ENCODE measurements at places on chromosomes 1 and 21.

- DNase-seq = no peak
Measured at GRCh38 chr1:32758795-32759430, 56.3 kb upstream of the SYNC start.

- no peak for DNase-seq
Measured at GRCh38 chr1:21869620-21870121, 57.6 kb downstream of the LDLRAD2 start.

- DNase-seq = no peak
Measured at GRCh38 chr1:150015651-150016131, 5.2 kb upstream of the OTUD7B start.

DNA sequence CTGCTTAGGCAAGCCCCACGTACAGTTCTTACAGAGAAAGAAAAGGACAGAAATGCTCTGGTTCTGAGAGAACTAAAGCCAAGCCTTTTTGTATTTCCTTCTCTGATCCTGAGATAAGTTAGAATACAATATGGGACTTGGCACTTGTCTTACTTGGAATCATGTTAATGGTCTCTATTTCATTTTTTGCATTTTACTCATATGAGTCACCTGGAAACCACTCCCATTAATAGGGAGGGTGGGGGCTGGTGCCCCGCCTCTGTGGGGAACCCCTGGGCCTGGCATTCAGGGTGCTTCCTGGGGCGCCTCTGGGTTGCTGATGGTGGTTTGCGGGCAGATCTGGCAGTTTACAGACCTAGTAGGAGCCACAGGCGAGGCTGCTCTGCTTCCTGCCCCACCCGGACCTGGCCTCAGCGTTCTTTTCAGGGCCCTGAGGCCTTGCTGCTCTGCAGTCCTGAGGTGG is 26.7 kb downstream of the TSPAN2 start:
- DNase-seq = peak; percentile 47

GRCh38 chr1:65330021-65330420 is 20.7 kb downstream of the DNAJC6 start:
- DNase-seq = no peak

DNA sequence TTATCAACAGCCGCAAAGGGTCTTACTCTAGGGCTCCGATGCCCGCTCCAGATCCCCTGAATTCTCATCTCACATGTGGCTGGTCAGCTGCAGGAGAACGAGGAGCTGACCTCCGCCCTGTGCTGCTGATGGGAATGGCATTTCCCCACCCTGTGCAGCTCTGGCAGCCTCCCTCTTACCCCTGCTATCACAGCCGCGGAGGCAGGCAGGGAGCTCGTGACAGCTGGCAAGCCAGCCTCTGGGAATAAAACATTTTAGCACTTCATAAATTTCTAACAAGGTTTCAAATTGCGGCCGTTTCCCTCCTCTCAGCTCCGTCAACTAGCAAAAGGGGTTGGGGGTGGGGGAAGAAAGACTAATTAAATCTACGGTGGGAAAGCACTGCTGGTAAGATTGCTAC is 81.1 kb downstream of the DSCAM start:
- no peak for DNase-seq

DNA sequence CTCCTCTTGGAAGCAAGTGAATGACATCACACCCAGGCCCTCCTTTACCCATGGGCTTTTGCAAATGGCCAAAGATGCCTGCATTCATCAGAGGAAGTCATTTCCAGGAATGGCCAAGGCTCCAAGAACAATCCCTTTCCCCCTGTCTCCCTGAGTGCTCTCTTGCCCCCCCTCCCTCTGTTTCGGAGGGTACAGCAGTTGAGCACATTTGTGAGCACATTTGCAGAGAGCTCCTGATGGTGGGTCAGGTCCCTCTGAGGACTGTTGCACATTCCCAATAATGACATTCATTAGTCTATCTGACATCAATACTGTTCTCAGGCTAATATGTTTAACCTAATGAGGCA is 113.4 kb downstream of the MATN1 start:
- no peak for DNase-seq

DNA sequence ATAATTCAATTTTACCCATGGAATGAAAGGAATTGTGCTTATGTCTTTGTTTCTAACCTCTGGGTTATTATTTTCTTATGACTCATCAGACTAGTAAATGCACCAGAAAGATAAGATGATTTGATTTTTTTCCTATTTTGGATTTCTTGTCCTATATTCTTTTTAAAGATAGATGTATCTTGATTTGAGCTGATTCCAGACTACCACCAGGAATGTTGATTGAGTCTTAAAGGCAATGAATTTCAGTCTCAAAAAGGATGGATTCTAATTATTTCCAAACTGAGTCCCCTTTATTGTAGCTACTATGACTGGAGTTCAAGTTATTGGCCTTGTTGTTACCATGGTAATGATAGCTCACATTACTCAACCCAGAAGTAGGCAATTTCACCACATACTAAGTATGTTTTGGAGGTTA is 95.8 kb upstream of the RGS4 start:
- DNase-seq = no peak

DNA sequence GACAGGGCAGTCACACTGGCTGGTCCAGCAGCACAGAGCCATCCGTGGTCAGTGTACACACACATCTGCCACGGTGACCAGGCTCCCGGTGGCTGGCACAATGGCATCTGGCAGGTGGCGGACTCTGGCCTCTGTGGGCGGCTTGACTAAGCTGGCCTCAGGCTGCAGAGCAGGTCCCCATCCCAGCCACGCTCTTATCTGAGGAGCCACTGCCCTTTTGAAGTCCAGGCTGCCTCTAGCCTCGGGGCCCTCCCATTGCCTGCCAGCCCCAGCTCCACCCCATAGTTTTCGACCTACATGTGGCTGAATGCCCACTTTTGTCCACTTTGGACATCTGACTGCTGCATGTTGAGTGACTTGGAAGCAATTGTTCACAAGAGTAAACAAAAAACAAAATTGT is 29.9 kb upstream of the EDN2 start:
- DNase-seq = no peak

- no peak for DNase-seq
Measured at GRCh38 chr1:100443811-100444571, 91.7 kb downstream of the CDC14A start.

DNA sequence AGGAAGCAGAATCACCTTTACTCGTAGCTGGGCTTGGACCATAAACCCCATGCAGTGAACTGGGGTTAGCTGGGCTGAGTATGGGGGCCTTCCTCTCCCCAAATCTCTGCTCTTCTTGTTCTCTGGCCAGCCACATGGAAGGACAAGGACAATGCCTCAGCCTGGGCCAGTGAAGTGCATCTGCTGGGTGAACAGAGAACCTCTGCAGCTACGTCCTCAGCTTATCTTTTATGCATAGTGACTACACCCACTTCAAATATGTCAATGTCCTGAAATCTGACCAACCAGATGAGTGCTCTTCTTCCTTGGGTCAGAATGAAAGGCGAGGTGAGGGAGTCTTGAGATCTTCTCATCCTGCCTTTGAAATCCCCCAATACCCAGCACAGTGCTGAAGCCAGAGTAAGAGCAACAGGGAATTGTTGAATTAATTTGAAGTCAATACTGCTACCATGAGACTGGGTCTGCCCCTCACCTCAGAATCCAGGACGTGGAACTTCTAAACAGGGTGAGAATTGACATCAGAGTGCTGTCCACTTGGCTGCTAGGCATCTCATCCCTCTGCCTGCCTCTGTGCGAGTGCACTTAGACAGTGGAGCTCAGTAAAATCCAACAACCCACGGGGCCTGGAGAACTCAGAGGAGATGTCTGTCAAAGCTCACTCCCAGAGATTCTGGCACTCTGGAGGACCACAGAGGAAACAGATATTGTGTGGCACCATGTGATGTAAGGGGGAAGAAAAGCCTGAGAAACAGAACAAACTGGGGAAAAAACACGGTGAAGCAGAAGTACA is 99.0 kb downstream of the IER5 start:
- no peak for DNase-seq

GRCh38 chr1:34292472-34292871 is 115.8 kb downstream of the C1orf94 start:
- no peak for DNase-seq

GRCh38 chr1:48726557-48727215 is 50.0 kb downstream of the BEND5 start:
- DNase-seq = no peak

- no peak for DNase-seq
Measured at GRCh38 chr1:83718338-83718737, 280.6 kb downstream of the TTLL7 start.

- no peak for DNase-seq
Measured at GRCh38 chr1:187051618-187052232, 223.0 kb downstream of the PLA2G4A start.

GRCh38 chr21:33308586-33309490 is 15.9 kb upstream of the IFNAR1 start:
- DNase-seq = no peak

- DNase-seq = no peak
Measured at GRCh38 chr1:8652467-8653046, 164.9 kb downstream of the RERE start.

DNA sequence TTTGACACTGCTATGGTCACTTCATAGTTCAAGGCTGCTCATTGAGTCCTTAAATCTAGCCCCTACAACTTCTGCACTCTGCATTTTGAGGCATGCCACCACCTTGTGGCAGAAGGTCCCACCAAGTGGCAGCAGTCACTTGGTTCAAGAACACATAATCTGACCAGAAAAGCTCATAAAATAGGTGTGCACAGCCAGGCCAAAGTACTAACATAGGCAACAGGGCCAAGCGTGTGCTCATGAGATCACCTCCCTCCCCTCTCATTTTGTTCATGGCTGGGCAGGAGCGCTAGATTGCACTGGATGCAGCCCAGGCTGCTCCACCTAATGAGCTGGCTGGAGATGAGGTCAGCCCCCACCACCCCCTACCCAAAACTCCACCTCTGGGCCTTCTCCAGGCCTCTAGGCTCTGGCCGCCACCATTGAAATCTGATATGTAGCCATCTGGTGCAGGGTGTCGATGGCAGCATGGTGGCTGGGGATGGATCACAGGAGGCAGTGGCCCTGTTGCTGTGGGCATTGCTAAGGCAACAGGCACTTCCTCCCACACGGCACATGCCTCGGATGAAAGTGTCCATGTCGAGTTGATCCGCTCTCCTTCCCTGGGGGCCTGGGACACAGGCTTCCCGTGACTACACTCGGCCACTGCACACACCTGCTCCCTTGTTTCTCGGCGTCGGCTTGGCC is 193.2 kb downstream of the TRABD2B start:
- DNase-seq = no peak

DNA sequence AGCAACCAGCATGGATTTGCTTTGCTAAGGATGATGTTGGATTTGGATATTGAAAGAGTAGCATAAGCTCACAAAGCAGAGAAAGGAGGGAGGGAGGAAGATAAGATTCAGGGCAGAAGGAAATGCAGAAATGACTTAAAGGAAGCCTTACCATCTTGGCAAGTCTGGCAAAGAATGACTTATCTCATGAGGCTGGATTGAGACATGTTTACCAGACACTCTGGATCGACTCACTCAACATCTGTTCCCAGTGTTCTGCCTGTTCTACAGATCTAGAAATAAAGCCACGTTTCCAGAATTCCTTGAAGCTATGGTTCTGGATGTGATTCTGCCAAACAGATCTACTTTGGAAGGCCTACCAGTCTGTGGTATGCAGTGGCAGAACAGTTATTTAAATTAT is 38.8 kb upstream of the CTBS start:
- no peak for DNase-seq

GRCh38 chr1:246270236-246270635 is 236.8 kb downstream of the SMYD3 start:
- DNase-seq = no peak

- no peak for DNase-seq
Measured at GRCh38 chr1:55943721-55944435, 635.5 kb downstream of the PLPP3 start.

DNA sequence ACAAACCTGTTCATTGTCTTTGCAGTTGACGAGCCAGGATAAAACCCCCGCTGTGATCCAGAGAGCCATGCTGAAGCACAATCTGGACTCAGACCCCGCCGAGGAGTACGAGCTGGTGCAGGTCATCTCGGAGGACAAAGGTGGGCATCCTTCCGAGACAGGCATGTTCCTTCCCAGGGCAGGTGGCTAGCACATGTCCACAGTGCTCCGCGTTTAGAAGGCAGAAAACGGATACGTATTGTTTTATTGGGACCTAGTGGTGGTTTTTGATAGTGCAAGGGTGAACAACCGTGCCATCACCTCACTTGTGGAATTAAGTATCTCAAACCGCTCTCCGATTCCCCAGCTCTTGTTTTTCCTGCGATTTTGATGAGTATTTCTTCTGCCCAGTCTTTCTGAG is 115.3 kb downstream of the COLGALT2 start:
- DNase-seq = no peak

DNA sequence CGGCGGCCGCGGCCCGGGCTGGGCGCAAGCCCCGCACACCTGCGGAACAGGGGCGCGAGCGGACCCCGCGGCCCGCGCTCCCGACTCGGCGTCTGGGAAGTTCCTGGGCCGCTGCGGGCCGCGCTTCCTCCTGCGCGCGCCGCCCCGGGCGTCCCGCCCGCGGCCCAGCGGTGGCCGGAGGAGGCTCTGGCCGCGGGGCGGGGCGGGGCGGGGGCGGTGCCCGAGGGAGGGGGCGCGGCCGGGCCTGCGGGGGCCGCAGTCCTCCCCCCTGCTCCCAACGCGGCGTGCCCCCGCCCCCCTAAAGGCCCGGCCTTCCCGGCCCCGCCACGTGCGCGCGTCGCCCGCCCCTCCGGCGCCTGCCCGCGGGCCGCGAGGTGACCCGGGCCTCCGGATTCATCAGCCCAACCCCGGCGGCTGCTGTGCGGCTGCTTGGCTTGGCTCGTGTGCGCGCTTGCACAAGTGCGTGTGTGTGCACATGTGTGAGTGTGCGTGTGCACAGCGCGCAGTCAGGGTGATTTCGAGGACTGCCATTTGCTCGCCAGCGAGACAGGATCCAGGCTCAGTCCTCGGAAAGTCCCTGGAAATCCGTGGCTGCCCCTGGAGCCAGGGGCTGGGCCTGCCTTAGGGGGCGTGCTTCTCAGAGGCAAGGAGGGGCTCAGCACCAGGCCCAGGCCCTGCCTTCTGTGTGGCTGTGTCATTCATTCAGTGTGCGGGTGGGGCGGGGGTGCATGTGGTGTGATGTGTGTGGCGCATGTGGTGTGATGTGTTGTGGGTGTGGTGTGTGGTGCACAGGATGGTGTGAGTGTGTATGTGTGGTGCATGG is at the start of gene C2CD2:
Gene C2CD2, minus strand, starts transcription at position 188 of the 823 bp plus-strand sequence. CDS start 370 bp downstream, outside the sequence.
- DNase-seq = peak; percentile 10

DNA sequence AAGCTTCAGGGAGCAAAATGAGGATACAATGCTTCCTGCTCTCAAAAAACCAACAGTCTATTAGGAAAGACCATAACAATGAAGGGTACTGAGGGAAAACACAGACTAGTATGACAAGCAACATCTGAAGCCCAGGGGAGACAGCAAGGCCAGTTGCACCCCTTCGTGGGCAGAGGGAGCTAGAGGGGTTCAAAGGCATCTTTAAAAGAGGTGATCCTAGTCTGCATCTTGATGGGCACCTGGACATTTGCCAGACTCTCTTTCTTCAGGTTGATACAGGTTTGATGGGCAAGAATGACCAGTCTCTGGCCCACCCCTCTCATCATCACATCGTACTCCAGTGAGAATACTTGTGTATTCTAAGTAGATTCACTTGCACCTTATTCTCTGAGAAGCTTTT is 177.7 kb downstream of the VAV3 start:
- DNase-seq = no peak
